ENCODE measurements at places on chromosomes 7 and 10. TPM values are rescaled to one million over a fixed set of nuclear protein-coding genes. Genes with fewer than 3 reads are reported as not detected.

- no peaks in the 10 kb centered on the region for H3K27me3 ChIP-seq
- H3K4me3 ChIP-seq = no peak overlapping the region
- peaks cover 6% of the 10 kb centered on the region for H3K4me1 ChIP-seq
- H3K27ac ChIP-seq = no peak overlapping the region
- no peaks in the 10 kb centered on the region for H3K36me3 ChIP-seq
- no peak for DNase-seq
Observed at GRCh38 chr7:97801108-97801507, 69.2 kb downstream of the TAC1 start.

- H3K27ac ChIP-seq = no peak overlapping the region
- H3K4me1 ChIP-seq = no peaks in the 10 kb centered on the region
- H3K36me3 ChIP-seq = no peaks in the 10 kb centered on the region
- no peaks in the 10 kb centered on the region for H3K27me3 ChIP-seq
Observed at GRCh38 chr10:23448802-23449570, 10.1 kb downstream of the OTUD1 start.

- no peaks in the 10 kb centered on the region for H3K36me3 ChIP-seq
- peak within 1 kb of the TSS; percentile 85 for H3K4me3 ChIP-seq
- no peaks in the 10 kb centered on the region for H3K27me3 ChIP-seq
- H3K4me1 ChIP-seq = no peaks in the 10 kb centered on the region
Observed at GRCh38 chr7:28180364-28181147, at the start of gene JAZF1. Gene JAZF1, minus strand, starts transcription at chr7:28180795.

DNA sequence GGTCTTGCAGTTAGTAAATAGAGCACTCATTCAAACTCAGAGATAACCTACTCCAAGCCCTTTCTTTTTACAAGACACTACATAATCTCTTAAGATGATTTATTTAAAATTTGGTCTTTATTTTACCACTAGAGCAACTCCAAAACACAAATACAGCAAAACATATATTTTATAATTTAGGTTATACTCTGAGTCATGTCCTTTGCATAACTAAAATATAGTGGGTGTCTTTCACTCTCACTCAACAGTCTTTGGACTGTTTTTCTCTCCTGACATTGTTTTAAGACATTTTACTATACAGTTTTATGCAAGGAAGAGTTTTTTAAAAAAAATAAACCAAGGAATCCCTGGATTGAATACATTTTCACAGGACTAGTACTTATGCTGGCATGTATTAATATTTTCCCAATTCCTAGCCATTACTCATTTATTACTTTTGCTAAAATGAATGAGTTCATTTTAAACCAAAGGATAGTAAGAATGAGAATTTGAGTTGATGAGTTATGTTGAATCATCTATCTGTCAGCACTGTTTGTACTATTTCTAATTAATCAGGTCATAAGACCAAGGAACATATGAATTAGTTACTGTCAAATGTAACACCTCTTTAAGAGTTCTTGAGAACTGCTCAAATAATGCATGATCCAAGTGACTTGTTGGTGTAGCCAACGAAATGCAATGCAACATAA is 303.1 kb upstream of the FZD1 start:
- H3K27ac ChIP-seq = no peak overlapping the region
- DNase-seq = no peak
- no peak overlapping the region for H3K4me3 ChIP-seq
- H3K27me3 ChIP-seq = no peaks in the 10 kb centered on the region
- no peaks in the 10 kb centered on the region for H3K4me1 ChIP-seq
- H3K36me3 ChIP-seq = no peaks in the 10 kb centered on the region

MMP21 gene
- total RNA-seq = not detected

DNA sequence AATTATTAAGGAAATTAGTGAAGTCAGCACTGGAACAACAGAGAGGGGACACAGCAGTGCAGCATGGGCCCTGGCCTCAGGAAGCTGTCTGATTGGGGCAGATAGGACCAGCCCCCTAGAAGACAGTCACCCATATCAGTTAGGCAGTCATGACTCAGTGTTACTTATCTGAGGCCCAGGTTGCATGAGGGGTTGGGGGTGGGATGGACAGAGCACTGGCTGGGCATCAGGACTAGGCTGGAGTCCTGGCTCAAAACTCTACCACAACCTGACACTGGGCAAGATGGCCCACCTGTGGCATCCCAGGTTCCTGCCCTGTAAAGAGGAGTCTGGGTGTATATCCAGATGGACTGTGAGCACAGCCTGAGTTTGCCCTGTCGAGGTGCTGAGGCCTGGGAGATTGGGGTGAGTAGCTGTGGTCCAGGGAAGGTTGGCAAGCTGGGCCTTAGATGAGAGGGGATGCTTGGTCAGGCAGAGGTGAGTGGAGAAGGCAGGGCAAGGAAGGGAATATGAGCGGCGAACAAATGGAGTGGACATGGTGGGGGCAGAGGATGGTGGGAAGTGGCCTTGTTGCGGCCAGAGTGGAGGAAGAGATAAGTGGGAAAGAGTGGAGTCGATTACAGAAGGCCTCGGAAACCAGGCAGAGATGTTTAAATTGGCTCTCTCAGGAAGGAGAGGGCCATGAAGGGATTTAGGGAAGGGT is 37.5 kb downstream of the HK1 start:
- H3K27me3 ChIP-seq = no peaks in the 10 kb centered on the region
- H3K4me3 ChIP-seq = no peak overlapping the region
- no peaks in the 10 kb centered on the region for H3K36me3 ChIP-seq
- DNase-seq = no peak

- H3K27me3 ChIP-seq = no peaks in the 10 kb centered on the region
- no peaks in the 10 kb centered on the region for H3K36me3 ChIP-seq
- peak overlapping the region; percentile 52 for H3K4me3 ChIP-seq
- H3K27ac ChIP-seq = peak overlapping the region; percentile 99
Observed at GRCh38 chr10:31031205-31031557, 484 bp downstream of the ZNF438 start.

DNA sequence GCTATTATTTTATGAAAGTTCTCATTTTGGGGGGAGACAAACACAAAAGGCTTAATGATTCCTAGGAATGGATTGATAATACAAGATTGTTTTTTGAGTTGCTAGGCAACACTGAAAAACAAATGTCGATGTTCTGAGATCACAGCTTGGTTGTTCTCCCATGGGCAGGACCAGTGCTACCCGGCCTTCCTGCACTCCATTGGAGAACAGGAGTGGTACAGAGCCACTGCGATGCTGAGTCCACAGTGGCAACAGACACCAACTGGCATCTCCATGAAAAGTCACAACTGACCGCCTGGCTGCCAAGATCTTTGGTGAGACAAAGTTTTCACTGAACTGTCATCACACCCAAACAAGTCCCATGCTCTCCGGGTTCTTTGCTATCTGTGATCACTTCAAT is 68.9 kb upstream of the NMT2 start:
- H3K4me3 ChIP-seq = no peak overlapping the region
- H3K27ac ChIP-seq = peak overlapping the region; percentile 43
- no peaks in the 10 kb centered on the region for H3K4me1 ChIP-seq
- DNase-seq = no peak

TAS2R3 gene
- not detected for total RNA-seq

DNA sequence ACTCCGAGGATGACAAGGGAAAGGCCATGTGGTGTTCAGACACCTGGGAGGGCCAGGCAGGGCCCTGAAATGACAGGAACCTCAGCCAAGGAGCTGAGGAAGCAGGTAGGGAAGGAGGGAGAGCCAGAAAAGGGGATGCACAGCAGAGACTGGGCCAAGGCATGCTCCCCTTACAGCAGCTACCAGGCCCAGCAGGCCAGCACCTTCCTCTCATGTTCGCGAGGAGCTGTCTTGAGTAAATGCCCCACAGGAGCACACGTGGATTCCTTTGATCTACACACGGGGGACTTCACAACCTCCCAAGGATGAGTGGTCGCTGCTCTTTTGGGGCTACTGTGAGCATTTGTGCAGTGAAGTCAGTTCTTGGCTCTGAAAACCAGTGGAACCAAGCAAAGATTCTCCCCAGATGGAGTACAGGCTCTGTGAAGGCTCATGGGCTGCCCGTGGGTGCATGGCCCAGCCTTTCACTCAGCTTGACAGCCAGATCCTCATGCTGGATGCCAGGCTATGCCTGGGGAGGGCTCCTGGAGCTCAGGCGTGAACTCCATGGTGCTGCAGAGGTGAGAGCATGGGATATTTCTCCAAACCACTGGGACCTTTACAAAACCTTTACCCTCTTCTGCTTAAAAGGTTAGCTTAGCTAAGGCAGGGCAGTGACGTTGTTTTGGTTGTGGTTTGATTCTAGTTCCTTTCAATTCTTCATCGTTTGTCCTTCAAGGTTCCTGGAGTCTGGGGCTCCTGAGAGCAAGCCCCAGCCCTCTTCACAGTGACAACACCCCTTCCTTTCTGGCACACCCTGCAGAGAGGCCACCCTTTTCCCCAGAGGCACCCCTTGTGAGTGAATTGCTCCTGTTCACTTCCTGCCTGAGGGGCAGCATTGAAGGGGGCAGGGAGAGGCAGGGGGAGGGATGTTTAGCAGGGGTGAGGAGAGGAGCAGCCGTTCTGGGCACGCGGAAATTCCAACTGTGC is 74.2 kb upstream of the ZPBP start:
- H3K4me1 ChIP-seq = no peaks in the 10 kb centered on the region
- no peak overlapping the region for H3K4me3 ChIP-seq
- DNase-seq = no peak
- H3K36me3 ChIP-seq = no peaks in the 10 kb centered on the region
- H3K27ac ChIP-seq = no peak overlapping the region

GSAP gene
- 5.0 TPM for total RNA-seq

WDR86 gene
- total RNA-seq = 7.0 TPM

ASZ1 gene
- total RNA-seq = not detected

- H3K27me3 ChIP-seq = no peaks in the 10 kb centered on the region
- no peaks in the 10 kb centered on the region for H3K36me3 ChIP-seq
- H3K4me1 ChIP-seq = no peaks in the 10 kb centered on the region
- no peak overlapping the region for H3K4me3 ChIP-seq
- no peak overlapping the region for H3K27ac ChIP-seq
- no peak for DNase-seq
Observed at GRCh38 chr7:138584283-138584682, 116.9 kb downstream of the SVOPL start.

GRCh38 chr10:119724593-119725516 is 995 bp upstream of the INPP5F start:
- H3K27me3 ChIP-seq = no peaks in the 10 kb centered on the region
- no peaks in the 10 kb centered on the region for H3K36me3 ChIP-seq
- peak overlapping the region; percentile 99 for H3K27ac ChIP-seq
- no peak for DNase-seq
- H3K4me1 ChIP-seq = peaks cover 21% of the 10 kb centered on the region

DNA sequence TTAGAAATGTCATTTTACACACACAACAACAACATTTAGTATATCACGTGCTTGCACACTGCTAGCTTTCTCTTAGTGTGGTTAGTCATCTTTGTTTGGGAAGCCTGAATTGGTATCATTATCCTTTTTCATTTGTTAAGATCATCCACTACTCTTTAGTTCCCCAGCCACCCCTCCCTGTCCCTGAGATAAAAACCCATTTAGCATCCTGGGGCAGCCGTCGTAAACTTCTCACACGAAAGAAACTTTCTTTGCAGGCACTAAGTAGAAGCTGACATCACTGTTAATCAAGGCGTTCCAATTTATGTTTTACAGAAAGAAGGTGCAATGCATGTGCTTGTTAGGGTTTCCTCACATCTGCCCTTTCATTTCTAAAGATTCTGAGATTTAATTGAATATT is 475.1 kb upstream of the FZD8 start:
- H3K4me3 ChIP-seq = no peak overlapping the region
- peaks cover 10% of the 10 kb centered on the region for H3K4me1 ChIP-seq
- peak overlapping the region; percentile 49 for H3K27ac ChIP-seq
- no peak for DNase-seq

GJD4 gene
- not detected for total RNA-seq

GRCh38 chr10:97719602-97720001 is 6.1 kb downstream of the MARVELD1 start:
- H3K4me1 ChIP-seq = peaks cover 54% of the 10 kb centered on the region
- H3K27me3 ChIP-seq = no peaks in the 10 kb centered on the region
- peak overlapping the region; percentile 98 for H3K27ac ChIP-seq
- no peak for DNase-seq

- H3K27ac ChIP-seq = no peak overlapping the region
- no peak overlapping the region for H3K4me3 ChIP-seq
- peaks cover 6% of the 10 kb centered on the region for H3K4me1 ChIP-seq
- H3K27me3 ChIP-seq = no peaks in the 10 kb centered on the region
- no peak for DNase-seq
Observed at GRCh38 chr7:7428806-7429205, 106.9 kb downstream of the COL28A1 start.

DNA sequence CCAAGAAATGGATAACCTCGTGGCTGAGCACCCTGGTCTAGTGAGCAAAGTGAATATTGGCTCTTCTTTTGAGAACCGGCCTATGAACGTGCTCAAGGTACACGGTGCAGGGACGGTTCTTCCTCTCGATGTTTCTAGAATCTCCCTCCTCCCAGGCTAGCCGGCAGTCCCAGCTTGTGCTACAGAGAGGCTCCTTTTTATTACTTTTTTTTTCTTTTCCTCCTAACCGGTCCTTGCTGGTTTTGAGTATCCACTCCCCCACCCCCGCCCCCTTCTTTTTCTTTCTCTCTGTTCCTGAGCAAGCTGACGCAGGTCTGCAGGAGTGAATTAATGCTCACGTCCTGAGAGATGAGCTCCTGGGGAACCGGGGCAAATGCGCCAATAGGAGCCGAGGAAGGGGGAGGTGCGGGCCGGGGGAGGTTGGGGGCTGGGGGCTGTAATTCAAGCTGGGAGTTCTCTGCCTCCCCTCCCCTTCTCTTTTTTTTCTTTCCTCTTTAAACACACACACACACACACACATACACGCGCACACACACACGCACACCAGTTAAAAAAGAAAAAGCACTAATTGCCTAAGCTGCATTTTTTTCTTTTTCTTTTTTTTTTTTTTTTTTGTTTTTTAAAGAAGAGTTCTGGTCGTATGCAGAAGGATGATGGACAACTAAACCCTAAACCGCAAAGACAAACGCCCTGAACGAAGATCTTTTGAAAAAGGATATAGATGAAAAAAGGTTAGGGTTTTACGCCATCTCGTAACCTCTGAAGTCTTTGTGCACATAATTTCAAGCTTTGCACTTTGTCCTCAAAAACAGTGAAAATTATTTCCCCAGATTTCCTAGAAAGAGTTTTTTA is 6.6 kb downstream of the CPA2 start:
- H3K27me3 ChIP-seq = no peaks in the 10 kb centered on the region
- H3K4me3 ChIP-seq = no peak overlapping the region
- H3K36me3 ChIP-seq = no peaks in the 10 kb centered on the region
- no peaks in the 10 kb centered on the region for H3K4me1 ChIP-seq
- no peak for DNase-seq

IDE gene
- total RNA-seq = 32.9 TPM

GRCh38 chr10:132132421-132132841 is 54.3 kb upstream of the DPYSL4 start:
- H3K36me3 ChIP-seq = no peaks in the 10 kb centered on the region
- H3K4me3 ChIP-seq = no peak overlapping the region
- DNase-seq = no peak
- H3K4me1 ChIP-seq = no peaks in the 10 kb centered on the region
- H3K27me3 ChIP-seq = no peaks in the 10 kb centered on the region

Data from transverse colon (tissue), 4 donors.